ENCODE measurements at places on chromosomes 3 and 15.

DNA sequence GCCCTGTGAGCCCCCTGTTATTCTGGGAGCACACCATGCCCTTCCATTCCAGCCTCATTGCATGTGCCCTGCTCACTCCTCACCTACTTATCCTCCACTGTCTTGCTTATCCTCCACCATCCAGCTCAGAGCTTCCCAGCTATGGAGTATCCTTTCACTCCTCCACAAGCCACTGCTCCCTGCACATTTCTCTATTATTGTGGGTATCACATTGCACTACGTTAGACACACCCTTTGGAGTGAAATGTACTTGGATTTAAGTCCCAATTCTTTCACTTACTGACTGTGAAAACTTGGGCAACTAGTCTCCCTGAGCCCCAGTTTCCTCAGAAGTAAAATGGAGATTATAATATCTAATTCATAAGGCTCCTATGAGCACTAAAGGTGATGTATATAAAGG is 4.3 kb downstream of the MASP1 start:
- DNase-seq: no peak

DNA sequence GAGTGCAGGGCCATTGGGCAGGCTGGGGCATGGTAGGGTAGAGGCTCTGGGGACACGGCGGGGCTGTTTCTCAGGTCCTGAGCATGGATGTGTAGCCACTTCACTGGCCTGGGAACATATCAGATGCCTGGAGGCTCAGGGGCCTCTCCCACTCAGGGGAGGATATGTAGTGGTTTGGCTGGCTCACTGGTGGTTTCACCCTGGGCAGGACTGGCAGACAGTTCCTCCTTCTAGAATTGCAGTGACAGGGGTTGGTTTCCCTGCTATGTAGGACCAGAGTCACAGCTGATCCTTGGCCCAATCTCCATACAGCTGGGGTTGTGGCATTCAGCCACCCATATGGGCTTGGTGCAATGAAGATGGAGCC is 4.8 kb upstream of the ARHGAP31 start:
- DNase-seq: no peak

- no peak for DNase-seq
Measured at GRCh38 chr15:85340852-85341251, 39.6 kb upstream of the AKAP13 start.

DNA sequence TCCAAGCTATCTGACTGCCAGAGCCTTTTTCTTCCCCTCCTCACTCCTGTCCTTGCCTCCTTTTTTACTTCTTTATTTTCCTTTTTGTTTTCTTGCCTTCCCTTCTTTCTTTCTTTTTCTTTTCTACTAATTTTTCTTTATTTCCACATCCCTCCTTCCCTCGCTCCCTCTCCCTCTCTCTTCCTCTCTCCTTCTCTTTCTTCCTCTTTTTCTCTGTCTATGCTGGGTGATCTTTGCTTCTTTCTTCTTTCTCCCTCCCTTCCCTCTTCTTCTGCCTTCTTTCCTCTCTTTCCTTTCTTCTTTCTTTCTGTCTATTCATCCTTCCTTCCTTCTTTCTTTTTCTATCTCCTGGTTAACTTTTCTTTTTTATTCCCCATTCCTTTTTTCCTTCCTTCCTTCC is 564.8 kb downstream of the NSUN3 start:
- no peak for DNase-seq

GRCh38 chr3:16439163-16439847 is 74.2 kb downstream of the RFTN1 start:
- DNase-seq: no peak

Measured in stimulated activated CD8-positive, alpha-beta memory T cell treated with anti-CD3 and anti-CD28 coated beads, Interleukin-7, amount 100 ng/mL, for 1 hour (primary cell).